Fibroblast of skin of right biceps (primary cell): ENCODE measurements at places on chromosomes 4 and X.
A peak's percentile ranks its signal among the peaks of the same experiment; 100 is the strongest.

DNA sequence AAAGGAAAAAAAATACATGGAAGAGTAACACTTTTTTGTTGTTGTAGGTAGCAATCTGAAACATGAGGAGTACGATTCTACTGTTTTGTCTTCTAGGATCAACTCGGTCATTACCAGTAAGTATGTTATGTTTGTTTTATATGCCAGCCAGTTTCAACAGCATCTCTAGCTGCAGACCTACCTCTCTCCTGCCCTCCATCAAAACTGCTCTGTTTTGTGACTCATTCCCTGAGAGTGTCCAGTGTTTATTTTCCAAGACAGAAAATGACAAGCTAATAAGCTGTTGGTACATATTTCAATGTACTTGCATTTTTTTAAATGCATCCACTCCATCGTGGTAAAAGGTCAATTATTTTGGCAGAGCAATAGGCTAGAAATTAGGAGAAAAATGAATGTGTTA lies 347 bp downstream of the AMTN start:
- no peak for DNase-seq

DNA sequence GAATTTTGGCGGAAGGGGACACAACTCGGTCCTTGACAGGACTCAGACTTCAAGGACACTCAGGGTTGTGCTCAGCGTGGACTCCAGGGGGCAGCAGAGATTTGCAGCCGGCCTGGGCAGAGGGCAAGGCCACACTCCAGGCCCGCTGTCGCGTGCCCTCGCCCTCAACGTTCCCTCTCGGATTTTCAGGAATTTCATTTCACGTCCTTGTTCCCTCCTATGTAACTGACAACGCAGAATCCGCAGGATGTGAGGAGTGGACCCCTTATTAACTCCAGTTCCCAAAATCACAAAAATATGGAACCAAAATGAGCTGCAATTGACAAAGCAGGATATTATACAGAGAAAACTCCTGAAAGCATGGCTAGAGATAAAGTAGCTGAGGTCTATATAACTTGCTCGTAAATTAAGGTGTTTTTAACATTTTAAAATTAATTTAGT lies 21.0 kb upstream of the DCTD start:
- peak; percentile 64 for DNase-seq

DNA sequence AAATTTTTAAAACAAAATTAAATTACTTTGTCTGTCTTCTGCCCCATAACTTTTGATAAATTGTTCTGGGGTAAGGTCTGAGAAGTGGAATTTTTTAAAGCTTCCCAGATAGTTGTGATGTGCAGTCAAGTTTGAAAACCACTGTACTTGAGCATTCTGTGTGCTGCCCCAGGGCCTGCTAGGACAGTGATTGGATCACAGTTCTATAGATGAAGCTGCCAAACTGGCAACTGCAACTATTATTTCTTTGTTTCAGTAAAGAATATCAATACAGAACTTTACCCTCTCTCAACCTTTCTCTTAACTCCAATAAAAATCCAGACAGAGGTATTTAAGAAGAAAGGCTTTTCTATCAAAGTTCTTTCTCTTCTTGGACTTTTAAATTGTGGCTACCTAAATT lies at the start of gene OPRPN:
OPRPN (plus strand) TSS at position 361 of the 400 bp plus-strand sequence. CDS start 1,346 bp downstream, outside the sequence.
- no peak for DNase-seq

GRCh38 chr4:181108237-181108636 lies 1135.0 kb upstream of the TENM3 start:
- DNase-seq: no peak

DNA sequence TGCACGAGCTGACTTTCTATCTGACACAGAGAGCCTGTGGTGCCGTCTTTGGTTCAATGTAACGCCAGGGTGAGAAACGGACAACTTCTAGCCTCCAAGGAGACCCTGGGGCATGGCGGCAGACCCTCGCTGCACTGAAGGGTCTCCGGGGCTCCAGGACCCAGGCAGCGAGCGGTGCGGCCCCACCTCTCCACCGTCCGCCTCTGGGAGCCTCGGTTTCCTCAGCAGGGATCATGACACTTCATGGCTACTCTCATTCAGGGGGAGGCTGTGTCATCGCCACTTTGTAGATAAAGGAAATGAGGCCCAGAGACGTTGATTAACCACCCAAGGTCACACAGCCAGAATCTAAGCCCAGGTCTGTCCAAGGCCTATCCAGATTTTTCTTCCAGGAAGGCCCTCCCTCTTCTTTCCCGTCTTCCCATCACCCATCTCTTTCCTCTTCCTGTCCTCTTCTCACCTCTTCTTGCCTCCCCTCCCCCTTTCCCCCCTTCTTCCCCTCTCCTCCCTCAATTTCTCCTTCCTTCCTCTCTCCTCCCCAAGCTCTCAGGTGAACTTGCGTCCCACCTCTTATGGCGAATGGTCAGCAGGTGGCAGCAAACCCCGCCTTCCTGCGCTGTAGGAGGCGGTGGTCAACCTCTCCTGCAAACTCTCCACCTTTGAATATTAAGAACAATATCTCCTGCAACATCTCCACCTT lies 69.3 kb upstream of the HMX1 start:
- DNase-seq: no peak

DNA sequence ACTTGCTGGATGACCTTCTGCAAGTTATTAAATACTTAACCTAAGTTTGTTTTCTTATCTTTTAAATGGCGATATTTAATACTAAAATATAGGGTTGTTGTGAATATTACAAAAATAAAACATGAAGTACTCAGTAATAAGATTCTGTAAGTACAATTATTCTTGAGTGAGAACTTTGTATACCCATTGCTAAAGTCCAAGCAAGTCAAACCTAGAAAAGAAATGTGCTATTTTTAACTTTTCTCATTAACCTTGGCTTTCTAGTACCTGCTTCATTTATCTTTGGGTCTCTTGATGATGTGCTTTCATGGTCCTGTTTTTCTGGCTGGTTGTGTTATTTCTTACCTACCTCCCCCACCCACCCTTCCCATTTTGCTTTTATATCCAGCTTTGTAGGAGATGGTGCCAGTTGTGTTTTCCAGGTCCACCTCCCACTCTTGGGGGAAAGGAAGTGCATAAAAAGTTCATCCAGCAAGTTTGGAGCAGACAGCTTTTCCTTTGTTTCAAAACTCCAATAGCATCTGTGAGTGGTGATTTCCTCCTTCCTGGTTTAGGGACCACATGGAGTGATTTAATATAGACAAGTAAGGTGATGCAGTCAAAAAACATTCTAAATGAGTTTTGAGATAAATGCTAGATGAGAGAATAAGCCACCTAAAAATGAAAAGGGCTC lies 7.5 kb upstream of the CXCL8 start:
- no peak for DNase-seq

DNA sequence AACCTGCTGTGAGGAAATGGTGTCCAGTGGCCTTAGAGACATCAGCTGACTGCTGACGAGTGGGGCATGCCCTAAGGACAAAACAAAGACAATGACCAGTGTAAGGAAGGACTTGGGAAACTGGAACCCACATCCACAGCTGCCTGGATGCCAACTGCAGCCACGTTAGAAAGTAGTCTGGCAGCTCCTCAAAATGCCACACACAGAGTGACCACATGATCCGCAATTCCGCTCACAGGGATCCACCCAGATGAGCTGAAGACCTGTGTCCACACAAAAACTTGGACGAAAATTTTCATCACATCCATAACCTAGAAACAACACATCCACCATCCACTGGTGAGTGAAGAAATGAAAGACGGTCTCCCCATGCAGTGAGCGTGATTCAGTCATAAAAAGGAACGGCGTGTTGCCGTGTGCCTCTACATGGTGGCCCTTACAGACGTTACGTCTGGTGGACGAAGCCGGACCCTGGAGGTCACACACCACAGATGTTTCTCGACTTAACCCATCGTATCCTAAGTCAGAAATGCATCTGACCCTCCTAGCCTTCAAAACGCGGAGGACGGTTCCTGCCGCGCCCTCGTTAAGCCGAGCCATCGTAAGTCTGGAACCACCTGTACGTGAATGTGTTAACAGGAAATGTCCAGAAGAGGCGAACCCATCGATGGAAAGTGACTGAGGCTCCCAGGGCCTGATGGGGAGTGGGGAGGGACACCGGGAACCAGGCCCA lies 40.6 kb upstream of the MXD4 start:
- DNase-seq: no peak

DNA sequence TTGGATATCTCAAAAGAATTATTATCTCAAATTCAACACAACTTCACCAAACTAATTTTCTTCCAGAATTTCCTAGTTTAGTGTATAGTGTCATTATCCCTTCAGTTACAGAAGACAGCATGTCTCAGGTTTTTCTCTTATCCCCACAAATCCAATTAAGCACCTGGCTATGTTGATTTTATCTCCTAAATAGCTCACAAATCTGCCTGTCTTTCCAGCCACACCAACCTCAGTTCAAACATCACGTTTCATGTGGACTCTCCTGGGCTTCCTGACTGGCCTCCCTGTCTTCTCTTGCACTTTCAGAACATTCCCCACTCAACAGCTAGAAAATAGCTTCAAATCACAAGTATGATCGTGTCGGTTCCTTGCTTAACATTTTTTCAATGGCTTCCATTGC lies 14.8 kb downstream of the STK32B start:
- no peak for DNase-seq

- no peak for DNase-seq
Measured at GRCh38 chr4:3709846-3710441, 56.2 kb upstream of the ADRA2C start.

- DNase-seq: no peak
Measured at GRCh38 chrX:41931591-41931990, 8.2 kb upstream of the CASK start.

- DNase-seq: peak; percentile 90
Measured at GRCh38 chrX:154547245-154548027, at the start of gene IKBKG. TSS of gene IKBKG (plus strand) at chrX:154547620. CDS start at chrX:154552003, 4,383 bp downstream.

GRCh38 chr4:114108869-114109268 lies 129.4 kb upstream of the ARSJ start:
- peak; percentile 42 for DNase-seq

GRCh38 chr4:83329521-83330110 lies 5.0 kb downstream of the HPSE start:
- DNase-seq: peak; percentile 48

DNA sequence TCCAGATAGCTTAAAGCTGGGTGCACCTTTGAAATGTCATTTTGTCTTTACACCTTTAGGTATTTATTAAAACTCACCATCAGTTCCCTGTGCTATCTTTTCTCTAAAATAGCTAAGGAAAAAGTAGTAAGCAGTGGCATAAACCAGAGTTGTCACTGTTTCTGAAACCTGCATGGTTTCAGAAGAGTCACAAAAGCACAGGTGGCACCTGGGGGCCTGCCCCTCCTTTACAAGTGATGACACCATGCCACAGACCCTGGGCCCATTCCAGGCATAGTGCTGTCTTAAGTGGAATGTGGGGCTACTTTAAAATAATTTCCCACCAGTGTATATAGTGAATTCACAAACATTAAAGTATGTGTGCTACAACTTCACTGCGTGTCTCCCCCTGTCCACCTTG lies 47.8 kb downstream of the DCUN1D4 start:
- no peak for DNase-seq

- peak; percentile 0 for DNase-seq
Measured at GRCh38 chrX:115147220-115147619, 42.0 kb upstream of the RBMXL3 start.

GRCh38 chrX:3407781-3408180 lies 61.3 kb upstream of the MXRA5 start:
- DNase-seq: no peak

GRCh38 chr4:174550541-174550940 lies 28.3 kb upstream of the HPGD start:
- no peak for DNase-seq

DNA sequence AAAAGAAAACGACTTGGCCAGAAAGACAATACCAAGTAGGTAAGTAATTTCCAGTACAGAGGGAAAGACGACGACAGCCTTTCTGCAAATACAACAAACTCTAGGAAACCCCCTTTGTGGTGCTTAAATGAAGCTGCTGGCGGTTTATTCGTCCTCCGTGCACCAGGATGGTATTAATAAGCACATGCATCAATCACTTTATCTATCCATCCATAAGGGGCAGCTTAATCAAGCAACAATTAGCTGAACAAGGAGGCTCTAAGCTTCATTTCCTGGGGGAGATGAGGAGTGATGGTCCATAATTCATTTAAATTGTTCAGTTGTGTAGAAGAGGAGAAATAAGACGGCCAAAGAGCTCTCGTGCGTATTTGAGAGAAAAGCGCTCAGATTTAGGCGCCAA lies 26.2 kb downstream of the IRF2 start:
- no peak for DNase-seq

DNA sequence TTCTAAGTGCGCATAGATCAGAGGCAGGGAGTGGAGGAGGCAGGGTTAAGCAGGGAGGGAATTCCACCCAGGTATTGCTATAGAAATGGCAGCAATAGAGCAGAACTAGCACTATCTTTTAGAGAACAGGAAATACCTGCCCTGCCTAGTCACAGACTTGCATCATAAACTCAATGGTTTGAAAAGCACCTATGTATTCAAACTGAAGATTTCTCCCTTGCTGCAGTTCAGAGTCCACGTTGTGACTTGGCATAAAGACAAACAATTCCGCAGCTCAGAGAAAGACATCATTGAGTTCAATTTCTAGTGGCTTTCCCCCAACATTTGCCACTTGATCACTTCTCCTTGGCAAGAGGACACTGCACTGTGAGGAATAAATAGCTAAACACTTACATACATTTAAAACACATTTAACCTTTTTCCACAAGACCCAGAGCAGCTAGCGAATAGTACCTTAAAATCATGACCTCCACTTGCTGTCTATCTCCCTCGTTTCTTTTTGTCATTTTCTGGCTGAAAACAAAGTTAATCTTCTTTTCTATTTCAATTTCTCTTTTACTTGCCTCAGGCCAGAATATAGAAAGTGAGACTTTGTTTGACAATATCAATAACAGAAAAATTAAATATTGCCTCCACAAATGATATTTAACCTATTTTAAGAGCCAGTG lies 42.4 kb downstream of the SLC7A11 start:
- DNase-seq: peak; percentile 18

GRCh38 chr4:48970471-48970921 lies 15.6 kb upstream of the CWH43 start:
- DNase-seq: peak; percentile 86

- DNase-seq: peak; percentile 65
Measured at GRCh38 chr4:150178161-150178560, 99.9 kb downstream of the DCLK2 start.

DNA sequence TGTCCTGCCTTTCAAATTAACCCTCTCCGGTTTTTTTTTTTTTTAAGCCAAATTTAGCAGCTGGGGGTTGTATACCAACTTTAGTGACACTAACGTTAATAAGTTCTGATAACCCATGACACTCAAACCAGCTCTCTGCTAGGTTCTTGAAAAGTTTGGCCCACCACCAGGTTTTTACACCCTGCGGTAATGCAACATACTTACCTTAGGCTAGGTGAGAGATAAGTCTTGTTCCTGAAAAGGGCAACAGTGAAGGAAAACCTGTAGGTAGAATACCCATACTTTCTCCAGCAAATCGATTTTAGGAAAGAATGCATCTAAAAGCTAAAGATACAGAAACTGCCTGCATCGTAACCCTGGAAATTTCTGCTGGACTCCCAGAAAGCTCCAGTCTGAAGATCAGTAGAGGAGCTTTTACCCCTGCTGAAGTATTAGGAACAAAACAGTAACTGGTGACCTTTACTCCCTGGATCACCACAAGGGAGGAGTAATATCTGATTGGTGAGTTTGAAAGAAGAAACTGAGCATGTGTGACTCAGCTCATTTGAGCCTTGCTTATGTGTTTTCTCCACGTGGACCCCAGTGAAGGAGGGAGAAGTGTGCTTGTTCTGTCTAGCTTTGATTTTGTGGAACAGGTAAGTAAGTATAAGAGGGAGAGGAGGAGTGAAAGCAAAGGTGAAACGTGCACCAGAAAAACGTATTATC lies 34.4 kb upstream of the COX18 start:
- peak; percentile 4 for DNase-seq
